Tibial artery (tissue), 4 donors: ENCODE measurements at places on chromosomes 4 and X.

GRCh38 chrX:81238166-81238565 lies 36.3 kb downstream of the SH3BGRL start:
- DNase-seq, result no peak

GRCh38 chr4:98150092-98150761 lies 7.0 kb upstream of the STPG2 start:
- DNase-seq, result no peak

DNA sequence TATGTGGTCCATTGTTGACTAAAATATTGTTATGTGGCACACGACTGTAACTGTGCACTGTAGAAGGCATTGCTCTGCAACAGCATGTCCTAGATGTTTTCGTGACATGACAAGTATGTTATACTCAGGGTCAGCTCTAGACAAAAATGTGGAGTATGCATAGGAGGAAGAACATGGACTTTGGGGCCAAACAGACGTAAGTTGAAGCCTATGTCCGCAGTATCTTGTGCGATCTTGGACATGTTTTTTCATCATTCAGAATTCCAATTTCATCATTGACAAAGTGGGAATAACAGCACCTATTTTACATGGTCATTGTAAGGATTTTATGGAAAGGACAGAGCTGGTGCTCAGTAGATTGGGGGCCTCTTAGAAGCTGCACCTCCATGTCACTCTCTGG lies 27.7 kb upstream of the PROM1 start:
- no peak for DNase-seq

DNA sequence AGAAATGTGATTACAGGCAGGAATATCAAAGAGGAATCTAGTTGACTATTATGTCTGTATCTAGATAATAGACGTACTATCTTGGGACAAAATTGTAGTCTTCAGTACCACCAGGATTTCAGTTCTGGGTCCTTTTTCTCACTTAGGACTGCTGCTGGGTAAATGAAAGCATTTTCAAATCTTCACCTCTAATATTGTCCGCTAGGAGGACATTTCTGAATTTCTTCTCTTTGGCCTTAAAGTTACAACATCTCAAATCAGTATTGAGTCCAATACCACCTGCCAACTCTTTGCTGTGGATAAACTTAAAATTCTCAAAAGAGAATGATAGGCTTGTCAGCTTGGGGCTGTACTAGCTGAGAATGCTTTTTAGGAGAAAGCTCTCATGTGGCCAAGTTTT lies 6.0 kb downstream of the FGF16 start:
- DNase-seq, result no peak

GRCh38 chr4:16516796-16517439 lies 290.6 kb upstream of the TAPT1 start:
- peak; percentile 67 for DNase-seq

GRCh38 chr4:40548256-40548655 lies 81.4 kb downstream of the RBM47 start:
- DNase-seq, result no peak

- DNase-seq, result no peak
These were observed 113.4 kb downstream of the ZAR1 start for GRCh38 chr4:48603366-48604003.
